ENCODE measurements at places on chromosomes 16 and 17. TPM values are rescaled to one million over a fixed set of nuclear protein-coding genes. Genes with fewer than 3 reads are reported as not detected.

Gene SLC16A6
- total RNA-seq: 5.9 TPM

Gene MT1G
- 35.9 TPM for total RNA-seq

Gene DNAAF8
- 0.47 TPM for total RNA-seq

Gene ACSM2A
- not detected for total RNA-seq

Gene IRX3
- 0.16 TPM for total RNA-seq

Gene CETP
- total RNA-seq: not detected

Gene PHB1
- 631 TPM for total RNA-seq

Gene PEMT
- 53.8 TPM for total RNA-seq

Gene C17orf78
- total RNA-seq: not detected

Gene GPR179
- 0.03 TPM for total RNA-seq

Gene ZNF750
- not detected for total RNA-seq

Gene RANGRF
- 69.8 TPM for total RNA-seq

Gene PDILT
- not detected for total RNA-seq

Gene KRT14
- total RNA-seq: not detected

Gene TNFRSF13B
- total RNA-seq: not detected

Gene SLC25A10
- 38.8 TPM for total RNA-seq

Gene GGNBP2
- 49.7 TPM for total RNA-seq

Gene TEX19
- total RNA-seq: 0.16 TPM

Gene ABCC11
- 0.08 TPM for total RNA-seq

Gene RGS11
- total RNA-seq: not detected

Gene DOC2A
- 2.5 TPM for total RNA-seq

Gene GJC1
- 4.6 TPM for total RNA-seq

Gene TEKT1
- total RNA-seq: not detected

Gene SGCA
- total RNA-seq: not detected

Gene NT5M
- total RNA-seq: 2.6 TPM

Gene TMEM92
- total RNA-seq: not detected

Gene G6PC1
- total RNA-seq: 0.08 TPM

Gene TP53TG3C
- not detected for total RNA-seq

Gene KIF18B
- 3.7 TPM for total RNA-seq

Gene CMTM2
- not detected for total RNA-seq

Gene DHRS7C
- total RNA-seq: not detected

Measured in activated T-cell treated with anti-CD3 and anti-CD28 coated beads, Interleukin-2, amount 50 U/mL, for 4 hours (primary cell).